ENCODE measurements at places on chromosomes 5 and 9. TPM values are rescaled to one million over a fixed set of nuclear protein-coding genes. Genes with fewer than 3 reads are reported as not detected.
A peak's percentile ranks its signal among the peaks of the same experiment; 100 is the strongest.

DNA sequence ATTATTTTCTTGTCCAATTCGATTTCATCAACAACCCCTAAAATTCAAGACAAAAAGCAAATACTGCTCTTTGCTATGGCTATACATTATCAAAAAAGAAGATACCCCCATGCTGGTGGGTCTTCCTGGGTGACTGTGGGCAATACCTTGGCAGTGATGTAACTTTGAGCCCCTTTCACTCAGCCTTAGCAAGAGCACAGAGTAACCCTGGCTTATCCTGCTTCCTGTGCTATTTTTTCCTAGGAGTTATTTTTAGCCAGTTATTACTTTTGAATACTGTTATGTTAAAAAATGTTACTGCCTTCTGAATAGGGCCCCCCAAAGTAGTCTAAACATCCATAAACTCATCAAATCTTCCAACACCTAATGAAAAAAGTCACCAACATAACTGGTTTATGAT is 145.6 kb upstream of the TSLP start:
- no peak for DNase-seq

- peak; percentile 21 for DNase-seq
Measured at GRCh38 chr5:154753792-154754191, 1.4 kb upstream of the LARP1 start.

- no peak for DNase-seq
Measured at GRCh38 chr5:45622365-45622764, 73.8 kb downstream of the HCN1 start.

- DNase-seq, result no peak
Measured at GRCh38 chr9:3018071-3018470, 174.2 kb upstream of the PUM3 start.

GRCh38 chr5:88262116-88262515 is 6.5 kb downstream of the TMEM161B start:
- DNase-seq, result no peak

DNA sequence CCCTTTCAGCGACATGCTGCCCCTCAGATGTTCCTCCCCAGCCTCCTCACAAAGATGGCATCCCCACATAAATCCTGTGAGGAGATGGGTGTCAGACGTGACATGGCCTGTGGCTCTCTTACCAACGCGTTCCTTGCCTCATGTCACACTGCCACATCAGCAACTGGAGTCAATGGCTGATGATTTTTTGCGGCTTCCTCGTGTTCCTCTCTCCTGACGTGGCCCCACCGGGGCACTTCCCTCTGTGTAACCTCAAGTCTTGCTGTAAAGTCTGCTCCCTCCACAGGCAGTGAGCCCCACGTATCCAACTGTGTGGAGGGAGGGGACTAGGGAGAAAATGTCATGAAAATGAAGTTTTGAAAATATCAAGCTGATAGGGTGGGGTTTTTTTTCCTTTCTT is 53.2 kb upstream of the SHISAL2B start:
- DNase-seq, result peak; percentile 24

Gene NUTM2F
- total RNA-seq, result not detected

DNA sequence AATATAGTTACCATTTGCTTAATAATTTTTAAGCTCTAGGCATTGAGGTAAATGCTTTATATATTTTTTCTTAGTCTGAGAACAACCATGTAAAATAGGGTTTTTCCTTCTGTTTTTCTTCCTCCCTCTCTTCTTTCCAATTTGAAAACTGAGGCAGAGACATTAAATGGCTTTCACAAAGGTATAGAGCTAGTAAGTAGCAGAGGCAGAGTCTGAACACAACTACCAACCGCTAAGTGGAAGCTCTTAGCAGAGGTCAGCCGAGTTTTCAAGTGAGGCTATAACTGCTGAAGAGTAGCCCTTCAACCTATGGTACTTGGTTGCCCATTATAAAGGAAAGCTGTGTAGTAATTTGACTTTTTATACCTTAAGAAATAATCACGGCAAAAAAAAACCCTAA is 187.1 kb downstream of the MEF2C start:
- no peak for DNase-seq

Gene CNTFR
- total RNA-seq, result not detected

GRCh38 chr5:73821003-73821402 is 195.0 kb downstream of the ARHGEF28 start:
- no peak for DNase-seq

- DNase-seq, result no peak
Measured at GRCh38 chr9:137157618-137158415, 12.0 kb downstream of the LRRC26 start.

GRCh38 chr9:116547729-116548426 is 139.2 kb upstream of the TRIM32 start:
- no peak for DNase-seq

- peak; percentile 42 for DNase-seq
Measured at GRCh38 chr5:16508730-16509531, 43.3 kb upstream of the ZNF622 start.

Gene CLPTM1L
- total RNA-seq, result 557 TPM

GRCh38 chr9:115882911-115883310 is 270.7 kb upstream of the PAPPA start:
- DNase-seq, result no peak

DNA sequence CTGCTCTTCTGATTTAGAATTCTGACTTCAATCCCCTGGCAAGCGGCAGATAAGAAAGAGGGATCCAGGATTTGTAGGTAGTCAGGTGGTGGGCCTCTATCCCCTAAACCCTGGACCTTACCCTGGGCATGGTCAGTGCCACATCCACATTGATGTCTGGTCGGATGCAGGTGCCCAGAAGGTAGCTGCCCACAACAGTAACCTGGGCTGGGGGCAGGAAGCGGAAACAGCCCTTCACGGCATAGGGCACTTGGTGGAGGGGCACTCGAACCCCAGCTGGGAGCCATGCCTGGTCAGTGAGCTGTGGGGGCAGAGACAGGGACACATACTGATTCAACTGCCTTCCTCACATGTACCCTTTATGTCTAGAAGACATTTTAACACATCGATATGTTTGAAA is 3.8 kb downstream of the NOL6 start:
- DNase-seq, result no peak

DNA sequence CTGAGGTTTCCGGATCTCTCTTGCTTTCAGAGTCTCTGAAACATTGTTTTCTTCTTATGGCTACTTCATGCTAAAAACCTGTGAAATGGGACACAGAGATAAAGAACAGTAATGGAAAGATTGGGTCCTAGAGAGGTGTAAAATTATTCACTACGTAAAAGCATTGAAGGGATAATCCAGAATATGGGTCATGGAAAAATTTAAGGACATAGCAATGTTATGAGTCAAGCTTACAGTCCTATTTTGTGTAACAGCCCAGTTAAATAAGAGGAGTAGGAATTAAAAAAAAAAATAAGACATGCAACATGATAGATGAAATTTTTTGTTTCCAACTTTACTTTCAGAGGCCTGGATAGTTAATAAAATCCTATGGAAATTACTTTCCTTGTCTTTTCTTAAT is 61.9 kb upstream of the ELL2 start:
- DNase-seq, result peak; percentile 70

- DNase-seq, result no peak
Measured at GRCh38 chr9:90847971-90848370, 46.4 kb downstream of the SYK start.

GRCh38 chr5:68454766-68455165 is 239.2 kb downstream of the PIK3R1 start:
- DNase-seq, result no peak

- no peak for DNase-seq
Measured at GRCh38 chr5:1105350-1106265, 6.3 kb downstream of the SLC12A7 start.

DNA sequence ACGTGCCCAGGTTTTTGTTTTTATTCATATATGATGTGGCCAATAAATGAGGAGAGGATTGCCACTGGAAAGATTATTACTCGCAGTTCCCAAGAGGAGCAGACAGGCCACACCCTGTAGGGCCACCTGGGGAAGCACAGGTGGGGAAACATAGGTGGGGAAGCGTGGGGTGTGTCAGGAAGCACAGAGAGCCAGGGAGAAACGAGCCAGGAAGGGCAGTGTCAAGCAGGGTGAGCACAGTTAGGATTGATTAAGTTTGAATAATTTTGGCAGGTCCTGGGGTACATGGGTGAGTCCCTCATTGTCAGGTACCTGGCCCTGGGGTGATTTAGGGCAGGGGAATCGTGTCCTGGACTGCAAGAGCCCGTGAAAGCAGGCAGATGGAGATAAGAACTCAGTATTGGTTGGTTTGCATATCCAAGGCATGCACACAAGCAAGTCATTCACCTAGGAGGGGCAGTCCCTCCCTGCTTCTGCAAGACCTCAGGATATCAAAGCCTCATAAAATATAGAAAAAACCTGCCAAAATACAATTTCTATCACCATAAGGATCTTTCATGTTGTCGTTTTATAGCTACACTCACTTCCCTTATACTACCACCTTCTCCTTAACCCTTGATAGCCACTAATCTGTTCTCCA is 22.4 kb downstream of the MVB12B start:
- no peak for DNase-seq

DNA sequence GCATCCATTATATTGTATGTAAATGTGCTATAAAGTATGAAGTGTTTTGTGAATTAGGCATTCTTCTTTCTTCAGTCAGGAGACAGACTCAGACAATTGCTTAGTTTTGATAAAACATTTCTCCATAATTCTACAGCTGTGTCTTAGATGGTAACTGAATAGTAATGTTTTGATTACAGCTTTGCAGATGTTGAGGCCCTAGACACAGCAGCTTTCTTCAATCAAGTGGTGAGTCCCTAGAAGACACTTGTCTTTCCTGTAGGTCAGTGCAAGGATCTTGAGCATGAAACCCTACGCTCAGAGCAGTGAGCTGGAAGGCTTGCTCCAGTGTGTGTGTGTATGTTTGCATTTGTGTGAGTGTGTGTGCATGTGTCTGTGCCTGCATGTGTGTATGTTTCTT is 46.8 kb upstream of the CD180 start:
- no peak for DNase-seq

GRCh38 chr5:146883511-146883910 is 5.0 kb upstream of the PPP2R2B start:
- no peak for DNase-seq

DNA sequence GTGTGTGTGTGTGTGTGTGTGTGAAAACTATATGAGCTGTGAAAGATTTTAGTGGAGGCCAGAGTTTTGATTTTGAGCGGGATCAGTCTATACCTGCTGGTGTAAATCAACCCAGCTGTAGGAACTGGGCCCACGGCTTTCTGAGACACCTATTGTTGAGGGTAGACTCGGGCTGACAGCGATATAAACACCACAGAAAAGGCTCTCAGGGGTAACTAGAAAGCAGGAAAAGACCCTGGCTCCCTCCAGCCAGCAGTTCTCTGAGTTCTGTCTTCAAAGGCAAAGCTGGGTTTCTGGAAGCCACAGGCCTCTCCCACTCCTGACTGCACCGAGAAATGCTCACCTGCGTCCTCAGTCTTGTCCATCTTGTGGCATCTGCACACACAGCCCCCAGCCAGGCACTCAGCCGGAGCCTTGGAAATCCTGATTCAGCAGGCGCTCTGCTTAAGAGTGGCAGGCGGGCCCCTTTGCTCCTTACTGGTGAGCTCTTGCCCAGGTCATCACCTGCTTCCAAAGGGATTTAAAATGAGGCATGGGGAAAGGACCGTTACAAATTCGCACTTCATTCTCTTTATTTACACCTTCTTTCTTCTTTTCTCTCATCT is 223.3 kb downstream of the NDUFS4 start:
- DNase-seq, result no peak

Gene PCAT7
- 1.1 TPM for total RNA-seq

Gene BARHL1
- total RNA-seq, result not detected

- DNase-seq, result no peak
Measured at GRCh38 chr5:57450991-57451876, 31.4 kb downstream of the ACTBL2 start.

DNA sequence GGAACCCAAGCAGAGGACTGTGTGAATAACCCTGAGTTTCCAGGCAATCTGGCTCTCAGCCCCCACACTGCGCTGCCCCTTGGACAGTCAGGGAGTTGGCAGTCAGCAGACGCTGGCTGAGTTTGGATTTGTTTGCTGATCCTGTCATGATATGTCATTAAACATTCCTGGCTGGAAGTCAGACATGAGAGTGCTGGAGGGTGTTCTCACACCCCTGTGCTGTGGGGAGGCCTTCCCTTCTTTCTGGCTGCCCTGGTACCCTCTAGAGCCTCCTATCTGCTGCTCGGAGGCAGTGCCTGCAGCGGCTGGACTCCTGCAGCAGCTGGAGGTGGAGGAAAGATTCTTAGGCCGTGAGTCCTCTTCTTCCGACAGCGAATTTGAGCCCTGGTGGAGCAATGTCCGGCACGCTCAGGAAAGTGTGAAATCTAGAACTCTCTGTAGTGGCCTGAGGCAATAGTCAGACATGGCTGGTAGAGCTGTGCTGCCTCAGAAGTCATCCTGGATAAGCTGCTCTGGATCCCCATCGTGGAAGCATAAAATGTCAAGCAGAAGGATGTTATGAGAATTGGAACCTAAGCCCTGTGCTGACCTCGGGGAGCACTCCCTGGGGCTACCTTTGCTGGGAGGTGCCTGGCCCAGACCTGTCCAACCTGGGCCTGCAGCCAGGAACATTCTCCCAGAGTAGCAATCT is 72.0 kb downstream of the PDE8B start:
- peak; percentile 5 for DNase-seq

Gene SLC1A3
- 27.1 TPM for total RNA-seq

Gene LRRC19
- total RNA-seq, result not detected

DNA sequence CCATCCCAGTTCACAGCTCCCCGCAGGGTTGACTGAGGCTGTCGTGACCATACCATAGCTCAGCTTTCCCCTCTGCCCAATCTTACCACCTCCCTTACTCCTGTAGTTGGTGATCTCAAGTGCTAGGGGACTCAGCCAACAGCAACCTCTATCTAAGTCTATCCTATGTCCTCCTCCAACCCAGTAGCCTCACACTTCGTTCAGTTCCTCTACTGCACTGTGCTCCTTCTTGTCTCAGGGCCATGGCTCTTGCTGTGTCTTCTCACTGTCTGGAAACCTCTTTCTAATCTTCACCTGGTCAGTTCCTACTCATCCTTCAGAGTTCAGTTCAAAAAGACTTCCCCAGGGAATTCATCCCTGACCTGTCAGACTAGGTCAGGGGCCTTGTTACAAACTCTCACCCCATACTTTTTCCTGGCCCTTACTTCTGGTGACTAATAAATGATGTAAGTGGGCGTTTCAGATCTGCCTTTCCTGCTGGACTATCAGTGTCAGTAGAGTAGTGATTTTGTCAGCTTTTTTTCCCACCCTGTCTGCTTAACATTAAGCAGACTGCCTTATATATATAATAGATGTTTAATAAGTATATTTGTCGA is 53.6 kb upstream of the NR3C1 start:
- DNase-seq, result peak; percentile 69

DNA sequence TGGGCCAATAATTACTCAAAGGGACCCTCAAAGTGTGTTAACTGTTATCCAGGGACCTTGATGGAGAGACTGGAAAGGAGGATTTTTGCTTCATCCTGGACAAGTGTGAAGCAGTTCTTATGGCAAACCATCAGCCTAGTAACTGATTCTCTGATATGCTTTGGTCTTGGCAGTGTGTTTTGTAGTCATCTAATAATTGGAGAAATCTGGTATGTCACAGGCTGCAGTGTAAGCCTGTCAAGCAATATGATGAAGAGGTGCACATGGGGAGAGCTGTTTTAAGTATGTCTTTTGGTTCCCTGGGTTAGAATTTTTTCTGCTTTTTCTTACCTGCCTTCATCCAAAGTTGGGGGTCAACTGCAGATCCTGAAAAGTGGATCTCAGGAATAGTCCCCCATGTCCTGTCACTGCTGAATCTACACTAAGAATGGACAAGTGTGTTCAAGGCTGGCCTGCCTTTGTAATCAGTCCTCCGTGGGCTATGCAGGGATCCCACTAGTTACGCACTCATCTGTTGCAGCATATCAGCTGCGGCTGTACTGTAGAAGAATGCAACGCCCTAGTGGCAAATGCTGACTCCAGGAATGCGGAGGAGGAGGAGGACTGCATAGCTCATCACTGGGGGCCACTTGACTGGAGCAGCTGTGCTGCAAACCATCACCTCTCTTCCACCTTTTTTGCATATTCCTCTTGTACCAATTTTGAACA is 1.9 kb downstream of the SPTAN1 start:
- DNase-seq, result peak; percentile 78
